ENCODE measurements at places on chromosomes 2 and 18. TPM values are rescaled to one million over a fixed set of nuclear protein-coding genes. Genes with fewer than 3 reads are reported as not detected.

Gene CYP26B1
- 1.1 TPM for total RNA-seq

Gene CD207
- not detected for total RNA-seq

Gene ALKAL2
- not detected for total RNA-seq

Gene CREB1
- total RNA-seq: 45.4 TPM

Gene MATN3
- total RNA-seq: 3.4 TPM

Gene AQP12B
- total RNA-seq: not detected

Gene DSC2
- total RNA-seq: 0.07 TPM

Gene SNTG2
- 0.07 TPM for total RNA-seq

Gene GREB1L
- 1.0 TPM for total RNA-seq

Gene SEMA4C
- 22.4 TPM for total RNA-seq

Gene TMEM127
- total RNA-seq: 44.0 TPM

Gene TEX261
- 49.8 TPM for total RNA-seq

Gene CHRND
- total RNA-seq: not detected

Gene HOXD4
- total RNA-seq: 4.6 TPM

Gene AFF3
- total RNA-seq: 3.4 TPM

Gene WNT10A
- total RNA-seq: not detected

Gene KCNG2
- not detected for total RNA-seq

Gene GORASP2
- 34.5 TPM for total RNA-seq

Gene INHBB
- total RNA-seq: 0.52 TPM

Gene NHEJ1
- total RNA-seq: 22.0 TPM

Gene RAMP1
- total RNA-seq: 3.7 TPM

Gene CD8B
- total RNA-seq: not detected

Gene STARD6
- total RNA-seq: not detected

Gene TMEM163
- total RNA-seq: 0.76 TPM

Gene DSG1
- not detected for total RNA-seq

Gene RNF181
- total RNA-seq: 125 TPM

Gene EHD3
- 101 TPM for total RNA-seq

Gene LIMS3
- total RNA-seq: 4.2 TPM

Gene PDCD1
- not detected for total RNA-seq

Gene ELOA2
- not detected for total RNA-seq
